Skeletal muscle cell (primary cell): ENCODE measurements at places on chromosomes 6 and 20.

DNA sequence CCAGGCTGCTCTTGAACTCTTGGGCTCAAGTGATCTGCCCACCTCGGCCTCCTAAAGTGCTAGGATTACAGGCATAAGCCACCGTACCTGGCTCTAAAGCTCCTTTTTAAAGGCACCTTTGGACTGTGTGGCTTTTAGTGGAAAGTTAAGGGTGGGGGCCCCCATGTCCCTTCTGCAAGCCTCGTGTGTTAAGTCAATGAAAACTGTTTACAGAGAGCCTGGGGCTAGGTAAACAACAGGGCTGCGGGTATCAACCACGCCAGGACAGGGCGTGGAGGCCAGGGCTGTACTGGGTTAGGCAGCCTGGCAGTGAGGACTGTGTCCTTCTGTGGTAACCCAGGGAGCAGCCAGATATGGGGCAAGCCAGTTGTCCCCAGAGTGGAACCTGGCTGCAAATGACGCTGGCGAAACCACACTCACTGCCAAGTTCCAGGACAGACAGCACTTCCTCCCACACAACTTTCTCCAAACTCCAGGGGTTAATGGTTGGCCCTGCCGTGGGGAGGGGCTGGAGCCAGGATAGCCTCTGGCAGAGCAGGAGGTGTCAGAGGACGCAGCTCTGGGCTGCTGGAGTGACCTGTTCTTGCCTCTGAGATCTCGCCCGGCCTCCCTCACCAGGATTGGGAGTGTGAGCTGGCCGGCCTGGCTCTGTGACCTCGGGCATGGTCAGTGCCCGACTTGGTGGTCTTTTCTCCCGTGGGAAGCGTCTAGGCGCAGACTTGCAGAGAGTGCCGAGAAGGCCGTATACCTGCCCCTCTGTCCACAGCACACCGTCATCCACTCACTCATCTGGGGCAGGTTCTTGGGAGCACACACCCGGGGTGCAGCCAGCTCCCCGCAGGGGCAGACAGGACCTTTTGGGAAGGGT, 3.2 kb downstream of the SLC17A9 start:
- no peak for DNase-seq

DNA sequence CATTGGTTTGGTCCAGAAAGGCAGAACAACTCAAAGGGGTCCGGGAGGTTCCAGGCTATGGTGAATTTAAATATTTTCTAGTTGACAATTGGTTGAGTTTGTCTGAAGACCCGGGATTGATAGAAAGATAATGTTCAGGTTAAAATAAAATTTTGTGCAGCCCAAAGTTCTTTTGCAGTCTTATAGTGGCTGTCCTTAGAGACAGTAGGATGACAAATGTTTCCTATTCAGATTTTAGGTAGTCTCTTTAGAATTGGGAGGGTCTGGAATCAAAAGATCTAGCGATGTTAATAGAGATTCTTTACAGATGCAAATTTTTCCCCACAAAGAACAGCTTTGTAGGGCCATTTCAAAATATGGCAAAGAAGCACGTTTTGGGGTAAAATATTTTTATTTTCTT, 109.1 kb downstream of the TULP4 start:
- no peak for DNase-seq

GRCh38 chr6:36605560-36606391, 11.6 kb downstream of the SRSF3 start:
- DNase-seq = no peak

GRCh38 chr20:22729180-22729579, 144.8 kb upstream of the FOXA2 start:
- no peak for DNase-seq

DNA sequence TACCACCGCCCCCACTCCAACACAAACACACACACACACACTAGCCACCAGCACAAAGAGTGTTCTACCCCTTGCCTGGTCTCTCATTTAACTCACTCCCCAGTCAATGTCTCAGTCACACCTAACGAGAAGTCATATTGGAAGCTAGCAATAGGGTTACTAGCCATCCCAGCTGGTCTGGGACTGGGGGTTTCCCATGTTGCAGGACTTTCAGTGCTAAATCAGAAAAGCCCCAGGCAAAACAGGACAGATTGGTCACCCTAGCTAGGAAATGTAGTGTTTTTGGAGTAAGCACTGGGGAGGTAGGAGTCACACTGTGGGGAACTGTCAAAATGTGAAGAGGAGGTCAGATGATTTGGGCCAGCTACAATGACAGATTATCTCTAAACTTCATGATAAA, 158.1 kb downstream of the UNC5CL start:
- no peak for DNase-seq

- no peak for DNase-seq
Measured at GRCh38 chr6:89239338-89239737, 22.2 kb upstream of the GABRR1 start.

GRCh38 chr20:62080249-62080990, 14.7 kb upstream of the TAF4 start:
- no peak for DNase-seq

DNA sequence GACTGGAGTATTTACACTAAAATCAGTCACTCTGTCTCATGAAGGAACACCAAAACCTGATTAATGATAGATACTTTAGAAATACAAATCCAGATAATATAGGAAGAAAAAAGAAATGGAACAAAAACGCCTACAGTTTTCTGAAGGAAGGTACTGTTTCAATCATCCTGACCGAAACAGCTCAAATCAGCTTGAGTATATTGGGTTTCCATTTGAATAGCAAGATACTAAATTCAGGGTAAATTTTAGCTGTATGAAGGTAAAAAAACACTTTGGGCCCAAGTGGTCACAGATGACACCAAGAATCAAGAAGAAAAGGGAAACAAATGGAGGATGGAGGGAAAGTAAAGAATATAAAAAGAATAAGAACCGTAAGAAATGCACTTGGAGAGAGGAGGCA, 6.9 kb downstream of the ZSCAN23 start:
- no peak for DNase-seq

DNA sequence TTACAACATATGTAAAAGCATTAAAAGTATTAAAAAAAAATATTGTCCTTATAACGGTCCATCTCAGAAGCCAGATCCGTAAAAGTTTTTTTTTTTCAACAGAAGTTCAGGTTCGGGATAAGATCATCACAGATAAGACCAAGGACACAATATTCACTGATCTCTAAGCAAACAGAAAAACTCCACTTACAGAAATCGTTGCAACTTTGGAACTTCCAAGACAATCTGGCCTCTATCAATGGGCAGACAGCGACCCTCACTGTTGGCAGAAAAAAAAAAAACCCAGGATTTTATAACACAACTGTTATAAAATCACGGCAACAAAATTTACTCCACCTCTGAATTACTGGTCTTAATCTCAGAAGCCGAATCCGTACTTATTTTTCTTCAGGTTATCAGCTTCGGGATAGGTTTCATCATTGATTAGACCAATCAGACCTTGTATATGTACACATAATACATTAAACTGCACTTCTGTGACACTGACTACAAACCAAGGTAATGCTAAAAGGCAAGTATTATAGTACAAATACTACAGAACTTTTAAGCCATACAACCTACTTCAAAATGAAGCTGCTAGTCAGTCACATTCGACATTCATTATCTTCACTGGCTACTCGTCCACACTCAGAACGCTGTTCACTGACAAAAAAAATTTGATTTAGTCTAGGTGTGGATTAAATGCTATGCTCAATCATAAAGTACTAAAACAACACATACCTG, 34.7 kb upstream of the SYNCRIP start:
- no peak for DNase-seq

- DNase-seq = no peak
Measured at GRCh38 chr6:169800116-169800667, 48.8 kb downstream of the ERMARD start.

DNA sequence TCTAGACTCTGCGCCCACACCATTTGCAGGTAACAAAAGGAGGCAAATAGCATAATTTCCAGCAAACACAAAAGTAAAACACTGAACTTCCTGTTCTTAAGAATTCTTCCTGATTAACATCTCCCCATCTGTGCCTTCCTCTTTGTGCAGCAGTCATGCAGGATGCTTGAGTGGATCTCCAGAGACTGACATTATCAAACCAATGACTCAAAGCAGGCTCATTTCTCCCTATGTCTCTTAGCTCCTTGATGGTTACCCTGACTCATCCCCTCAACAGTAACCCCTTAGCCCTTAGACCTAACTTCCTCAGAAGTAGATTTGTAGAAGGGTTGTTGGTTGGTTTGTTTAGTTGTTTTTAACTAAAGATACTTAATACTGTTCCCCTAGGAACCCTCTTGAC, 137.0 kb upstream of the RIN2 start:
- DNase-seq = no peak

DNA sequence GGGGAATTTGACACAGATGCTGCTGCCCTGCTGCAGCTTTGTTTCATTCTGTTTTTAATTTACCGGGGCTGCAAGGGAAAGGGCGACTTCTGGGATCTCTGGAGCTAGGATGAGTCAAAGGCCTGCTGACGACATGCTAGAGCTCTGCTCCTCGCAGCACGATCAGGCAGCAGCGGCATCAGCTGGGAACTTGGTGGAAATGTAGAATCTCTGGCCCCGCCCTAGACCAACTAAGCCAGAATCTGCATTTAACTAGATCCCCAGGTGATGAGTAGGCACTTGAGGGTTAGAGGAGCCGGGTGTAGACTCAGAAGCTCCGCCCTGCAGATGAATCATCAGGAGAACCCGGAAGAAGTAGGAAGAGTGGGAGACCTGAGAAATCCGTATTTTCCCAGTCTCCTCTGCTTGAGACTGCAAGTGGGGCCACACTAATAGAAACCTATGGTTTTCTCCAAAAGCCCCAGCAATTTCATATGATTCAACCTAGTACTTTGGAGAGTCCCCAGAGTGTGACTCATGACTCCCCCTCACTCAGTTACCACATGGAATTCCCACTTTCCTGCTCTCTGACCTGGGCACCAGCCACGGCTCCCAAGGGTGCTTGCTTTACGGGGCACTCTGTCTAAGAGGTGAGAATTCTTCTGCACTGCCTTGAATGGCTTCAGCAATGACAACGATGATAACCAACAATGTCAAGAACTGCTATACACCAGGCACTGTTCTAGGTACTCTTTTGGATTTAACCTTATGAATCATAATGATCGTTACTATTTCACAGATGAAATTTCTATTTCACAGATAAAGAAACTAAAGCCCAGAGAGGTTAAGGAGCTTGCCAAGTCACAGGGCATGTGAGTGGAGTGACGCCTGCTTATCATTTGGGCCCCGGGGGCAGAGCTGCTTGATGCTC, 18.1 kb downstream of the TUBB2B start:
- DNase-seq = peak; percentile 94

- peak; percentile 37 for DNase-seq
Measured at GRCh38 chr6:31651602-31652191, 764 bp downstream of the BAG6 start.

DNA sequence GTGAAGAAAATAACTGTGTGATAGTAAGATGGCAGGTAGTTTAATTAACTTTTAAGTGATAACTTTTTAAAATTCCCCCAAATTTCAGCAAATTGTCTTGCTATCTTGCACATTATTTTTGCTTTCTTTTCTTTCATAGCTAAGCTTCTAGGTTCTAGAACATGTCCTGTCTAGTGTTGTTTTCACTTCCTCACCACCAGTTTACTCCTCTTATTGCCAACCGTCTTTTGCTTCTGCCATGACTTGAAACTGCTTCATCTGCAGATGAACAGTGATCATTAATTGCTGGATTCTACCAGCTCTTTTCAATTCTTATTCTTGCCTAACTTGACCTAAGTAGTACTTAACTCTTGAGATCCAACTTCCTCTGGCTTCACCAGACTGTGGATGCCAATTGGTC, 137.8 kb downstream of the CENPW start:
- DNase-seq = no peak

- no peak for DNase-seq
Measured at GRCh38 chr6:43871933-43872332, 101.9 kb downstream of the VEGFA start.

DNA sequence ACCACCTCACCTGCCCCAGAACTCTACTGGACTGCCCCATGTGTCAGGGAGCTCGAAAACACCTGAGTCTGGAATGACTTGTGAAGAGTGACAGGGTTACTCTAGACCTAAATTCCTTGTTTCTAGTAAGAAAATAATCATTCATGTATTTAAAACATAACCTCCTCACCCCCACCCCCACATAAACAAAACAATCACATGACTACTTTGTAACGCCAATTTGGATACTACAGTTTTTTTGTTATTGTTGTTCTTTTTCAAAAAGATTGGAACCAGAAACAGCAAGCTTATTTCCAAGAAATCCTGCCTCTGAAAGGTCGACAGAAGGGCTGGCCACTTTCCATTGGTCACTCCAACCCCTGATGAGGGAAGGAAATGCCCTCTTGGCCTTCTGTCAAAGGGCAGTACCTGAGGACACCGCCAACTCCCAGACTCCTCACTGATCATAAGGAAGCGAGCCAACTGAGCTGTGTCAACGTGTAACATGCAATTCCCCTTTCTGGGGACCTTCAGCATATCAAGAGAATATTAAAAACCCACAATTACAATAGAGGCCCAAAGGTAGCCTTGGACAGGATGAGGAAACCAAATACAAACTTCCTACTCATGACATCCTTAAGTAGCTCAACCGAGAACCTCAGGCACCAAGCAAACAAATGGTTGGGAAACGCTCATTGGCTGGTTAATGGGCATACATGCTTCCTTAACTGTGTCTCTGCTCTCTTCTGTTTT, 2.6 kb downstream of the MCUR1 start:
- no peak for DNase-seq

GRCh38 chr20:54793291-54793992, 318.0 kb downstream of the DOK5 start:
- DNase-seq = no peak

DNA sequence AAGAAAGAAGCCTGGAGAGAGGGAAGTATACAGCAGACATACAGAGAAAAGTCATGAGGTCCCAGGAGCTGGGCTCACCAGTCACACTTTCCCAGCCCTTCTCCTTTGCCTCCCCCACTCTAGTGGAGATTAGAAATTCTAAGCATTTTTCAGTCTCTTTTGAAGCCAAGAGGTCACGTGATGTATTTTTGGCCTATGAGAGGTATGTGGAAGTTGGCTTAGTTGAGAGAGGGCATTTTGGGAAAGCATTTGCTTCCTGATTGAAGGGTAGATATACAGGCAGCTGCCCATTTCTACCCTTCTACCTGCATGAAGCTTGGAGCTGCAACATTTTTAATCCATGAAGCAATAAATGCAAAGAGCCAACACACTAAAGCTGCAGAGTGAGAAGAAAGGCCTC, 106.0 kb upstream of the TNFAIP3 start:
- DNase-seq = no peak

- DNase-seq = no peak
Measured at GRCh38 chr6:111200350-111201243, 113.3 kb downstream of the SLC16A10 start.
